ENCODE measurements at places on chromosomes 4 and X.

DNA sequence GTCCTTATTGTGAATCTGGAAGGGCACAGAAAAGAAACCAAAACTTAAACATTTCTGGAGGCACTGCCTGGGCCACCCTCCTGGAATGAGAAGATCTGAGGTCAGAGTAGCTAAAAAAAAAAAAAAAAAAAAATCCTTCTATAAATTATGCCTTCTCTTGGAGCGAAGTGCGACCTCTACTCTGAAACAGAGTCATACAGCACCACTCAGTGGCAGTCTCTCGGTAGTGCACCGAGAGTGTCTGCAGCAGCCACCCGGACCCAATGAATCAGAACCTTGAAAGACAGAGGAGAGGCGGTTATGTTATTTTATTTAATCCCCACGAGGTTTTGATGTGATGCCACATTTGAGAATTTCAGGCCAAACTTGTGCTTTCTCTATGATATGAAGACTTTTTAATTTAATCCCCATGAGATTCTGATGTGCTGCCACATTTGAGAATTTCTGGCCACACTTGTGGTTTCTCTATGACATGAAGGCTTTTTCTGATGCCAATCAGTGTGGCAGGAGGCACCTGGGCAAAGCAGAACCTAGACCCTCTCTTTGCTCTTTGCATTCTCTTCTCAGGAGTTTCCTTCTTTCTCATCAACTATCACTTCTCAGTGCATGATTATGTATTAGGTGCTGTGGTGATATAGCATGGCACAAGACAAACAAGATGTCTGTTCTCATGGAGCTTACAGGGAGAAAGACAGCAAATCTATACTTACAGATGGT is 5.6 kb upstream of the CT47C1 start:
- no peak for DNase-seq

DNA sequence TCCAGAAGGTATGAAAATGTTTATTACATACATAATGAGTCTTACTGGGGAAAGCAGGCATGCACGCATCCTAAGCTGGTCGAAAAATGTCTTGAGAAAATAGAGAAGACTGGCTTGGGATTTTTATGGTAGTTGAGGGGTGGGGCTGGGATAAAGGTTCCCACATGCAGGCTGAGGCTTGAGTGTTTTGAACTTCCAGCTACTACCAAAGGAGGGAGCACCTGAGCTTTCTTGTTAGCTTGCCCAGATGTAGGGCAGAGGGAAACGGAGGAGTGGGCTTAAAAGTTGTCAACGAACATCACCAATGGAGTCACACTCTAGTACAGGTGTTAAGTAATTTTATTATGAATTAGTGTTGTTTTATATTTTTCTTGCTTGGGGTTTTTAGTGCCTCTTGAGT is 39.6 kb upstream of the SRPX start:
- DNase-seq, result no peak

GRCh38 chr4:85496126-85496849 is 21.3 kb downstream of the ARHGAP24 start:
- no peak for DNase-seq

DNA sequence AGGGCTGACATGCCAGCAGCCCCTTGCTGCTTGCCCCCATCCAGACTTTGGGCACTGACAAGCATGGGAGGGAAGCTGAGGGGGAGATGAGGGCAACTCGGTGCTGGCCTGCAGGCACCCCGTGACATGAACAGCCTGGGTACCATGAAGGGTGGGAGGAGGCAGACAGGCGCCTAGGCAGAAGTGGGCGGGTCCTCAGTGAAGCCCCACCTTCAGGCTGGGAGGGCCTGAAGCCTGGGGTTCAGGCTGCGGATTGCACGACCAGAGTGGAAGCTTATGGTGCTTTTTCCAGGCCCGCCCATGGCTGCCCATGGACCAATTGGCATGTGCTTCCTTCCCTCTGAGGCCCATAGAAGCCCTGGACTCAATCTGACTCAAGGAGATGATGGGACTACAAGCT is 354.1 kb downstream of the GRIA2 start:
- DNase-seq, result no peak

- DNase-seq, result no peak
Observed at GRCh38 chrX:134909261-134909660, 81.5 kb upstream of the SMIM10 start.

GRCh38 chrX:10197279-10198210 is 40.8 kb downstream of the CLCN4 start:
- DNase-seq, result no peak

DNA sequence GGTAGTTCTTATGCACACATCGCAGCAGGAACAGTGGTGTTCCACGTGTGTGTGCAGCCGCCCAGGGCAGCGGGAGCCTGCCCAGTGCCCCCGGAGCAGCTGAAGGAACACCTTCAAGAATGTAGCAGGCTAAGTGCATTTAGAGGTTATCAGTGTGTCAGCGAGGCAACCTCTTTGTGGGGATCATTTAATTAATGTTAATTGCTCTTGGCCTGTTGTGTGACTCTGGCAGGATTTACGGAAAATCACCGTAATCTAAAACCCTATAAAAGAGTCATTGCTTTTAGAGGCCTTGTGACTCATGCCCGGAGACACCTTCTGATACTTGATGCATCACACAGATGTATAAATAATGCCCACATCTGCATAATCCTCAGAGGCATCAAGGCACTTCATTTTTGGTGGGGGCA is 47.3 kb upstream of the GATB start:
- no peak for DNase-seq

DNA sequence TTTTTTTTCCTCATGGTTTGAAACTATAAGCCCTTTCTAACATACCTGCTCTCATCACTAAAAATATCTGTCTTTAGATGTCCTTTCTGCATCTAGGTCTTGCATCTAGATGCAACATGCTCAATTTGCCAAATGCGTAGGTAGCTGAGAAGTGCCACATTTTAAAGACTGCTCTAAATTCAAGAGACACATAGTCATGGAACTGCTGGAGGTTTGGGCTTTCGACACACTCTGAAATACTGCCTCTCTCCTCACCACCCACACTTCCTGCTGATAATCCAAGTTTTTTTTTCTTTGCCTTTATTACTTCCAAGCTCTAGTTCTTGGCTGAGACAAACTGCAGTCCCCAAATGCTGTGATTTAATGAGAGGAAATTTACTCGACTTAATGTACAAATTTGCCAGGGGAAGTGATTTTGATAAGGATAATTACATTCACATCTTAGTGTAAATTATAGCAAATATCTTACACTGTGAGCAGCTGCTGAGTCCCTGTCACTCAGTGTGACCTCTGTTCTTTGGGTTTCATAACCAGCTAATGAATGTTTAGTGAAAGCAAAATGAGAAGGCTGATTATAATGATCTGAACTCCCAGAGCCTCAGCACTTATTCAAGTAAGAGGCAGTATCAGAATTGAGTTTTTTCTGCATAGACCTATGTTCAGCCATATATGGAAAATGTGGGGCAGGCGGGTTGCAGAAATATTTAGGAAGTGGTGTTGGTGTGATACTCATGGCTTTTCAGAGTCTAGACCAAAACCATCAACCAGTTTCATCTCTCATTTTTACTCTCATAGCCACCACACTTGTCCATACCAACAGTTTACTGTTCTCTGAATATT is 31.3 kb downstream of the DRD5 start:
- no peak for DNase-seq

DNA sequence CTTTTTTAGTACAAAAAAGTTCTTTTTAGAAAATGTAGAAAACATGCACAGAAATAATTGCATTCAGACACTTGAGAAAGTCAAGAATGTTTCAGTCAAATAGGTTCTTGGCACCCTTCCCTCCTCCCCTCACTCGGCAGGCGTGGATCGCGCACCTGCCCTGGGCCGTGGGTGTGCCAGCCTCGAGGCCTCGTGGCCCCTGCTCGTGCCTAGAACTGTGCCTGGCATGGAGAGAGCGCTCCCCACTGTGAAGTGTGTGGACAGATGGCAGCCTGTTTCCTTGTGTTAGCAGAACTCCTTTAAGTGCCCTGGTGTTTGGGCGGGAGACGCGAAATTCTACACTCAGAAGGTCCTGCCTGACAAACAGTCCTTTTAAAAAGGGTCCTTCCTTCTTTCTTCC is 14.7 kb downstream of the RGS12 start:
- DNase-seq, result no peak

- no peak for DNase-seq
Observed at GRCh38 chrX:70439016-70439415, 5.6 kb upstream of the DLG3 start.

DNA sequence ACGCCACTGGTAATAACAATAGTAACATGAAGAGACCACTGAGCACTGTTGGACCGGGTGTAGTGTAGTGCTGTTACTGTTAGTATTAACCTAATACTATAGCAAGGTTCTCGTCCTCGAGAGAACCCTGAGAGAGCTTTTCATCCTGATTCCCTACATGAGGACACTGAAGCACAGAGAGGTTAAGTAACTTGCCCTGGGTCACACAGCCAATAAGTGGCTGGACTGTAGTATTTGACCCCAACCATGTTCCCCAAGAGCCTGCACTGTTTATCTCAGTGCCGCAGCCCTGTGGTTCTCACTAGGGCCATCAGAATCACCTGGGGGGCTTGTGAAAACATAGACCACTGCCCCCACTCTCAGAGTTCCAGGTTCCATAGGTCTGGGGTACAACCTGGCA is 10.4 kb downstream of the SCML1 start:
- DNase-seq, result no peak

GRCh38 chr4:13912966-13913365 is 285.4 kb upstream of the BOD1L1 start:
- no peak for DNase-seq

DNA sequence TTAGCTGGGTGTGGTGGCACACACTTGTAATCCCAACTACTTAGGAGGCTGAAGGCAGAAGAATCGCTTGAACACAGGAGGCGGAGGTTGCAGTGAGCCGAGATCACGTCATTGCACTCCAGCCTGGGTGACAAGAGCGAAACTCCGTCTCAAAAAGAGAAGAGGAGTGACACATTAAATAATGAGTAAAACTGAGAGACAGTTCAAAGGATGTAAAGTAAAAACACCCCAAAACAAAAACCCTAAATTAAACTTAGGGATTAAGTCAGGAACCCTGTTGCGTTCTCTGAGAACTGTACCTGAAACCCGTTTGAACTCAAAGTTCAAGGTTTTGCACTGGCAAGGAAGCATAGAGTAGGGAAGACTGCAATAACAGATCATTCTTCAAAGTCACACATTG is 141.7 kb downstream of the BRWD3 start:
- DNase-seq, result no peak

DNA sequence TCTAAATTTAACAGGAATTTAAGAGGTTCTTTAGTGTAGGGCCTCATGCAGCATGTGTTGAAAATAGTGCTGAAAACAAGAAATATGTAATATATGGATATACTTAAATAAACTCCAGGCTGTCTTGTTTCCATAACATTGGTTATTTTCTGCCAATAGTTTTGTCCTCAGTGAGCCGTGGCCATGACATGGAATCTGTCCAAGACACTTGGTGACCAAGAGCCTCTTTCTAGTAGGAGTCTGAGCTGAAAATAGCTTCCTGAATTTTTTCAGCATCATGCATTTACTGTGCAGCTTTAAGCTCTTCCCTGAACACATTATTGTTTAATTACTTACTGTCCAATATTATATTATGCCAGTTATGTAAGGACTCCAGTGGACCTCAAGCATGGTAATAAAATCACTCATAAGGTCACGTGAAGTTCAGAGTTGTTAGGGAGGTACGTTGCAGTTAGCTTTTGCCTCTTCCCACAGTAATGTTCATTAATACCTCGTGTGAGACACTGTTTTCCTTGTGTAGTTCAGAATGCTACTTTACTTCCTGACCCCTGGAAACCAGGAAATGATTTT is 488.2 kb downstream of the GRID2 start:
- DNase-seq, result no peak

DNA sequence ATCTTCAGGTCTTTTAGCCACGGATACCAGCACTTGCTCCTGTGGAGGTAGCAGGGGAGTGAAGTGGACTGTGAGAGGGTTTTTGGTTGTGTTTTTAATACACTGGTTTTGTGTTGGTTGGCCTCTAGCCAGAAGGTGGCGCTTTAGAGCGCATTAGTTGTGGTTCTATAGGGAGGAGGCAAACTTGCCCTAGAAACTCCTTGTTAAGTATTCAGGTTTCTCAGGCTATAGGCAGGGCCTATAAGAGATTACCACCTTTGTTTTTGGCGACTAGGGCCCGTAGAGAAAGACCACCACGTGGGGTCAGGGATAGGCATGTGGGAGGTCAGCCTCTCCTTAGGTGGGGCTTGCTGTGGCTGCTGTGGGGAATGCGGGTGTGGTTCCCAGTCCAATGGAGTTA is 221.6 kb upstream of the SPANXN4 start:
- DNase-seq, result no peak

DNA sequence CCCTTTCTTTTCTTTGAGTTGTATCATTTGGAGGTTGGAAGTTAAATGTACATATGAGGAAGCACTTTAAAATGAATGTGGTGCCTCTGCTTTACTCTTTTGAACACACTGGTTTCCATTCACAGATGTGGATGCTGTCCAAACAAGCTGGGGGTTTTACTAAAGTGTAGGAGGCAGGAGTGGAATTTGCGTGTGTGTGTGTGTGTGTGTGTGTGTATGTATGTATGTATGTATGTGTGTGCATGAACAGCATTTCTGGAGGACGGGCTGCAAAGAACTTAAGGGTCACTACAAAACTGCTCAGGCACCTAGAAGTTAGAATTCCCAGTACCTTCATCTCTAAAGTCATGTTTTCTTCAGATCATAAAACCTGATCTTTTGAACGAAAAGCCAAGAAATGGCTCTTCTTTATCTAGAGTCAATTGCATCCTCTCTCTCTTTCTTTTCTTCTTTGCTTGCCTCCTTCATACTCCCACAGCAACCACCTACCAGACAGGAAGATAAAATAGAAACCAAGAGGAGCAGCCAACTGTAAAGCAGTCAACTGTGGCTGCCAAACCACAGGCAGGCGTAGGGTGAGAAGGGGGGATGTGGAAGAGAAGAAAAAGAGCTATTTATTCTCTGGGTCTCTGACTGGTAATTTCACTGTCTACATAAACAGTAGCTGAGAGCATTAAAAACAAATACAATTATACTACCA is 177.0 kb upstream of the RASGEF1B start:
- no peak for DNase-seq

DNA sequence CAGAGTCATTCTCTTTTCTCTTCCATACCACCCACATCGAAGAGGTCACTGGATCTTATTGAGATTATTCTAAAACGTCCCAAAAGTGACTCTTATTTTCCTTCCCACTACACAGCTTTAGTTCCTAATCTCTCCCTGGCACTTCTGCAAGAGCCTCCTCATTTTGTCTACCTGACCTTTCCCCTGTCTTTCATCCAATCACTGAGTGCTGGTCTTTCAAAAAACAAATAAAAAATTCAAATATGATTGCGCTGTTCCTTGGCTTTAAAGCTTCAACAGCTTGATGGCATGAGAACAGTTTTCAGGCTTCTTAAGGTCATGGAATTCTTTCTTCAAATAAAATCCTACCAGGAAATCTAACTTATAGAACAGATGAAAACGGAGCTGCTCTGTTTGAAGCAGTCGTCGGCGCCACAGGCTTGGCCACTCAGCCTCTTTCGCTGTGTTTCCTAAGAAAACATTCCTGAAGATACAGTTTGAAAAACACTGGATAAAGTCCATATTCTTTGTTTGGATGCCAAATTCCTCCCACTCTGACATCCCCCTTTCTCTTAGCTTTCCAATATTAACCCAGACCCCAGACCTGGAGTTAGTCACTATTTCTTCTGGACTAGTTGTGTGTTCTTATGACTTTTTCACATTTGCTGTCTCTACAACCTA is 12.5 kb downstream of the SYTL5 start:
- no peak for DNase-seq

- no peak for DNase-seq
Observed at GRCh38 chr4:87359258-87359657, 31.7 kb downstream of the HSD17B11 start.

GRCh38 chr4:180852738-180853137 is 1390.5 kb upstream of the TENM3 start:
- no peak for DNase-seq

Measured in activated CD8-positive, alpha-beta memory T cell treated with anti-CD3 and anti-CD28 coated beads for 48 hours (primary cell).